ENCODE measurements at places on chromosomes 7 and 10.

DNA sequence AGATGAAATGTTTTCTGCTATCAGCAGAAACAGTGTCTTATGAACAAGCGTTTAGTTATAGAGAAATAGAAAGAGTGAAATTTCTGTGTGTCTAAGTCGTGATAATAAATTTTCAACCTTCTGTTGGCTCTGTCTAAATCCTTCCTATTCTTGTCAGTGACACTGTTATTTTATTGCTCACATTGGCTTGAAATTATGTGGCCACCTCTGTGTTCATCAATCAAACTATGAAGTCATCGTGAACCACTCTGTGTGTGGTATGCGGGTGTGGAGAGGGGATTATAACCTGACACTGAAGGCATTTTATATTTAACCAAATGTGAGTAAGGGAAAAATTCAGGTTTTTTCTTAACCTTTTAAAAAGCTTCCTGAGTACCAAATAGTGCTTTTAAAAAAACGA, 12.3 kb downstream of the AOAH start:
- DNase-seq: no peak

- no peak for DNase-seq
Observed at GRCh38 chr7:143379611-143380259, 1.4 kb upstream of the ZYX start.

DNA sequence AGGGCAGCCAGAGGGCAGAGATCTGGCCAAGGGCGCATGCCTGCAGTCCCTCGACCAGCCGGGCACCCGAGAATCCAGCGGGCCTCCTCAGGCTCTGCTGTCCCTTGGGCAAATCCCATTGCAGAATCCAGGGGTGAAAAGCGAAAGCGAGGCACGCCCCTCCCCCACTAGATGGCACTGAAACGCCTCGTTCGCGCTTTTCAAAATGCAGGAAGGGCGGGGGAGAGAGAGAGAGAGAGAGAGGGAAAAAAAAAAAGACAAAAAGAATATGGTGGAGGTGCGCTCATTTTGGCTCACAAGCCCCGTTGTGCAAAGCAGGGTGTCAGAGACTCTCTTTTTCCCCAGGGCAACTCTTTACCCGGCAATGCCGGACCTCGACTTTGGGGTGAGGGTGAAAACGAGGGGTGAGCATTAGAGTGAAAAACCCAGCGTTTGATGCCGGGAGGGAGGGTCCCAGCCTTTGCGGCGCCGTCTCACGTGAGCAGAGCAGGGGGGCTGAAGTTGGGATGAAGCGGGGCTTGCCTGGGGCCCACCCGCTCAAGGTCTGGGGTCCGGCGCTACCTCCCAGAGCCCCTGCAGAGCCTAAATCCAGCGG, 2.5 kb upstream of the TMEM178B start:
- DNase-seq: no peak

GRCh38 chr10:63977329-63977923, 456.2 kb downstream of the REEP3 start:
- no peak for DNase-seq

- DNase-seq: no peak
Observed at GRCh38 chr7:158444501-158445420, 142.9 kb downstream of the PTPRN2 start.

- no peak for DNase-seq
Observed at GRCh38 chr10:5360318-5360915, 4.3 kb upstream of the UCN3 start.

- no peak for DNase-seq
Observed at GRCh38 chr10:86673827-86674581, 5.7 kb downstream of the LDB3 start.

- no peak for DNase-seq
Observed at GRCh38 chr10:10045765-10046028, 972.0 kb upstream of the CELF2 start.

DNA sequence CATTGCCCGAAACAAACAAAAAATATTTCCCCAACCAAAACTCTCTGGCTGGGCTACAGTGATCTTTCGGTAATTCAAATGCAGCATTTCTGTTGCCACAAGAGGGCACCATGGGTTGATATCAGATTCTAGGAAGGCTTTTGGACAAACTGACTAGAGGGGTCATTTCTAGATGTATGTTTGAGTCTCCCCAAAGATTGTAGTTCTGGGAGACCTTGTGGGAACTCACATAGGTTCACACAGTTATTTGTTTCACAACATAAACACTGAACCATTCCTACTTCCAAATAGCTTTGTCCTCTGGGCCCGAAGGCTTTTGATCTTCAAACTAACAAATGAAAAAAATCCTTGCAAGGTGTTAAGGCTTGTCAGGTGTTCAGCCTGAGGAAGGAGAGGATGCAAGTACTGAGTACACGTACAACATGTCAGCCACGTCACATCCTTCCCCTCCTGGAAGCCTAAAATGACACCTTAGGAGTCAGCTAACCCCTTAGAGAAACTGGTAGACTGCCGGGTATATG, 37.0 kb upstream of the IL15RA start:
- peak; percentile 32 for DNase-seq

- DNase-seq: no peak
Observed at GRCh38 chr10:132400041-132400546, 3.1 kb downstream of the PWWP2B start.

DNA sequence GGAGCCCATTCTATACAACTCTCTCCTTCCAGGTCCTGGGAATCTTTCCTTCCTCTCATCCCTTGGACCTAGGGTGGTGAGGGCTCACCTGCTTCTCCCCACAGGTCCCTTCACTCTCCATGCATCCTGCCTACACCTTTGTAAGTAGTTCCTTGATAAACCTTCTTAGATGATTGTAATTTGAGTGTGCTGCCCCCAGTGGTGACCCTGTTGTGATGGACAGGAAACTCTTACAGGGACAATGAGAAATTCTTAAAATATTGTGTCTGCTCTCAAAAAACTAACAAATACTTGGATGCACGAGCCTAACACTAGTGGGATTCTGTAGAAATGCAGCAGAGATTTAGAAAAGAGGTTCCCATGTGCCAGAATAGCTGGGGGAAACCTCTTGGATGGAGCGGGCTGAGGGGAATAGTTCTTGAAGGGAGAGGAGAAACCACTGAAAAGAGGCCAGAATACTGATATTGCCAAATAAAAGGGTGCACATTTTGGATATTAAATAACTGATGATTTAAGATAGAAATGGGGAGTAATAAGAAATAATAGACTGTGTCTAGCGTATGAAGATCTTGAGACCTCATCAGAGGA, 6.7 kb upstream of the PAXIP1 start:
- DNase-seq: peak; percentile 21

DNA sequence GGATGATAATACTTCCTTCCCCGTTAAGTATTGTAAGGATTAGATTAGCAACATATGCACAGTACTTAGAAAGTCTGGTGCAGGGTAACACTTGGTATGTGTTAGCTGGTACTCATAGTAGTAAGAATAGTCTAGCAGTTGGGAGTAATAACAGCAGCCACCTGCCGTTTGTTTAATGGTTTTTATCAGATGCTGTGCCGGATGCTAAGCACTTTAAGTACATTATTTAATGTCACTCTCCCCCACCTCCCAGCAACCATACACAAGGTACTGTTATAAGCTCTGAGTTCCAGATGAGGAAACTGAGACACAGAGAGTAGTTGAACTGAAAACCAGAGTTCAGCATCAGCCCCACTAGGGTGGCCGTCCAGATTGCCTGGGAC, 60.1 kb downstream of the ZMIZ1 start:
- no peak for DNase-seq

GRCh38 chr10:94428766-94429707, 26.7 kb downstream of the TBC1D12 start:
- no peak for DNase-seq

DNA sequence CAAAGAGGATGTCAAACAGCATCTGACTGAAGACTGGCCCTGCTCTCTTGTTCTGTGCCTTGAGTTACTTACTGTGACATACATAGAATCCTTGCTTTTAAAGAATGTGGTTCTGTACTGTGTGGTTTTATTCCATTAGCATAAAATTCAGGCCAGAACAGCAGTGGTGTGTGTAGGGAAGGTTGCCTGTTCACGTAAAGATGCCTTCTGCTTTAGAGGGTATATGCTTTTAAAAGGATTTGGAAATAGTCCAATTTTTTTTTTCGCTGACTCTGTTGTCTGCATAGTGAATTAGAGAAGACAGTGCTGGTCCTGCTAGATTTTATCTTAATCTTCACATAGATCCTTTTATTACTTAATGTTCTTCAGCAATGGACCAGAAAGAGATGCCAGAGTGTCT, 470.8 kb upstream of the SEMA3A start:
- no peak for DNase-seq

GRCh38 chr10:101682172-101682825, 12.7 kb downstream of the FBXW4 start:
- DNase-seq: no peak

- DNase-seq: no peak
Observed at GRCh38 chr7:128350708-128351295, 7.1 kb upstream of the RBM28 start.

DNA sequence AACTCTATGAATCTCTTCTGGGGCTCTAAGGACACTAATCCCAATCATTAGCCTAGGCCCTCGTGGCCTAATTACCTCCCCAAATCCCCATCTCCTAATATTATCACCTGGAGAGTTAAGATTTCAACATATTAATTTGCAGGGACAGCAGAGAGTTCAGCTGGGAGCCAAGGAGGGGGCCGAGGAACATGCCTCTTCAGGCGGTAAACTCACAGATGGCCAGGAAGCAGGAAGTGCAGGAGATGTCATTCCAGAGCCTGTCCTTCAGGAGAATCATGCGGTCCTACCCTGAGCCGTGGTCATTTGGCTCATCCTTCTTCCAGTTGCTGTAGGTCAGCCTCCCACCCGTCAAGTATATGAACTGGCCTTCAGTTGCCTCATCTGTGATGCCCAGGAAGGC, 21.9 kb upstream of the SFTPA2 start:
- no peak for DNase-seq

- no peak for DNase-seq
Observed at GRCh38 chr7:81859433-81859832, 89.6 kb upstream of the HGF start.
